ENCODE measurements at places on chromosomes 1 and 21. TPM values are rescaled to one million over a fixed set of nuclear protein-coding genes. Genes with fewer than 3 reads are reported as not detected.

- no peak for DNase-seq
Measured at GRCh38 chr1:73711089-73711488, 486.9 kb downstream of the LRRIQ3 start.

GRCh38 chr1:82786883-82787282, 986.1 kb downstream of the ADGRL2 start:
- DNase-seq: no peak

DNA sequence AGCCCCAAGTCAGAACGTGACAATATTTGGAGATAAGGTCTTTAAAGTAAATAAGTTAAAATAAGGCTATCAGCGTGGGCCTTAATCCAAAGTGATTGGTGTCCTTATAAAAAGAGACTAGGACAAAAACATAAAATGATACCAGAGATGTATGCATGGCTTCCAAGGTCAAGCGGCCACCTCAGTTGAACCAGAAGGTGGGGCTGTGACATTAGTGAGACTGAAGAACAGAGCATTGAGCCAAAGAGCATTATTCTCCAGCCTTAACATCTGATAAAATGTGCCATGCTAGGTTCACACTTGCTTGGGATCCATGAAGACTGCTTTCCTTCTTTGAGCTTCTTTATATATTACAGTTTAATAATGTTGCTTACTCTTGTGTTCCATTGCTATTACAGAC, 554.6 kb downstream of the PLA2G4A start:
- DNase-seq: no peak

DNA sequence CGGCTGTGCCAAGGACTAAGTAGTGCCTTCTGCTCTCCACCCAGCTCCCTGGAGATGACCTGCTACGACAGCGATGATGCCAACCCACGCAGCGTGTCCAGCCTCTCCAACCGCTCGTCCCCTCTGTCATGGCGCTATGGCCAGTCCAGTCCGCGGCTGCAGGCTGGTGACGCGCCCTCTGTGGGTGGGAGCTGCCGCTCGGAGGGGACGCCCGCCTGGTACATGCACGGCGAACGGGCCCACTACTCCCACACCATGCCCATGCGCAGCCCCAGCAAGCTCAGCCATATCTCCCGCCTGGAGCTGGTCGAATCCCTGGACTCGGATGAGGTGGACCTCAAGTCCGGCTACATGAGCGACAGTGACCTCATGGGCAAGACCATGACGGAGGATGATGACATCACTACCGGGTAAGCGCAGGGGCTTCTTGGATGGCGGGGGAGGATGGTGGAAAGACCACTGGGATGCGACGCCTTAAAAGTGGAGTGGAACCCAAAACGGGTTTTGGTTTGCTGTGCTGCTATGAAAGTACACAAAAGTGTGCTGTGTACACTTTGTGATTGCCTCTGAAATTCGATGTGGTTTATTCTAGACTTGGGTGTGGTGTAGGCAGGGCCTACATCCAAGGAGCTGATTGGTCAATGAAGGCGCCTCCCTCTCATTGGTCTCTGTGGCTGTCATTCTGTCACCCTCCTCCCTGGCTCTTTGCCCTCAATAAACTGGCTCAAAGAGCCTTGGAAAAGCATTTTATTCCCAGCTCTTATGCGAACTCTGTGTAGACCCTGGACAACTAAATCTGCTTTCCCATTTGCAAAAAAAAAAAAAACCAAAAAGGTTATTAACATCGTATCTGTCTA, 110.4 kb upstream of the IPO9 start:
- no peak for DNase-seq

DNA sequence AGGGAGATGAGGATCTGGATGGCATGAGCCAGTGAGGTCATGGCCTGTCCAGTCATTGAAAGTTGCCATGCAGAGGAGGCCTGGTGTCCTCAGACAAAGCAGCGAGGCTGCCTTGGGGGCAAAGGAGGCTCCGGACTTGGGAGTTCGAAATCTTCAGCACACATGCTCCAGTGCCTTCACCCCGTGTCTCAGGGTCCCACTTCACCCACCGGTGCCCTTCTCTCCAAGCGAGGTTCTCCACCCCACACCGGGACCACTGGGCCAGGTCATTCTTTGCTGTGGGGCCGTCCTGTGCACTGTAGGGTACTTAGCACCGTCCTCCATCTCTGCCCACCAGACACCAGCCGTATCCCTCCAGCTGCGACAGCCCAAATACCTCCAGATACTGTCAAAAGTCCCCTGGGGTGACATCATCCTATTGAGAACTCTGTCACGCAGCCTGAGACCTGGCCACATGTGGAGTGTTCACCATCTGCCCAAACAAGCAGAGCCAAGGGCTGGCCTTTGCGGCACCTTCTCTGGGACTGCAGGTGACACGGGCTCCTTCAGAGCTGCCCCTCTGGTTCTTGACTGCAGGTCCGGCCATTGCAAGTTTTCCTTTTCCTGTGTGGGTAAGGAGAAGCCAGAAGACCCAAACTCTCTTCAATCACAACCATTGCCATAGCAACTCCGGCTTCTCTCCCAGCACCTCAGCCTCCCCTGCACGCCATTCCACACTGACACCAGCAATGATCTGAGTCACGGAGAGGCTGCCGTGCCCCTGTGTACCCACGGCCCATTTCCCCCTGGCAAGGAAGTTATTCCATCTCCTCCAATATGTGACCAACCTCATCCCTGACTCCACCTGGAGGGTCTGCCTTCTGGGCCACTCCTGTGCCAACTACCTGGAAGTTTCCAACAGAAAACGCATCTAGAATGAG, 20.4 kb upstream of the PDE9A start:
- no peak for DNase-seq

GRCh38 chr1:237910834-237911233, 20.1 kb upstream of the ZP4 start:
- DNase-seq: no peak

DNA sequence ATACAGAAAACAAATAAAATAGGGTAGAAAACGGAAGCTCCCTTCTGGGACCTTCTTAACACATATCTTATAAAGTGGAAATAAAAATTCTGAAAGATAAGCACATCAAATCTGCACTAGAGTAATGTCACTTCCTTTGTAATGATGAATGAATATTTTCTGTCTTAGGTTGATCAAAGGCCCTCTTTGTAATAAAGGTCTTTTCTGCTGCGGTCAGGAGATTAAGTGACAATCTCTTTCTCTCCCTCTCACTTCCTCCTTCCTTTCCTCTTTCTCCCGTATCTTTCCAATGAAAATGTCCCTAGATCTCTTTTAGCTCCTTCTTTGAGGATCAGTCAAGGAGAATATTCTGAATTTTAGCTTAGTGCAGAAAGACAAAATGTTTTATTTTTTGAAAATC, 33.8 kb downstream of the TMCO1 start:
- no peak for DNase-seq

GRCh38 chr1:175540896-175541645, 202.3 kb downstream of the TNR start:
- no peak for DNase-seq

PDZK1 gene
- total RNA-seq: 0.50 TPM

- peak; percentile 33 for DNase-seq
Measured at GRCh38 chr1:212512816-212513559, 80.3 kb downstream of the NENF start.

DNA sequence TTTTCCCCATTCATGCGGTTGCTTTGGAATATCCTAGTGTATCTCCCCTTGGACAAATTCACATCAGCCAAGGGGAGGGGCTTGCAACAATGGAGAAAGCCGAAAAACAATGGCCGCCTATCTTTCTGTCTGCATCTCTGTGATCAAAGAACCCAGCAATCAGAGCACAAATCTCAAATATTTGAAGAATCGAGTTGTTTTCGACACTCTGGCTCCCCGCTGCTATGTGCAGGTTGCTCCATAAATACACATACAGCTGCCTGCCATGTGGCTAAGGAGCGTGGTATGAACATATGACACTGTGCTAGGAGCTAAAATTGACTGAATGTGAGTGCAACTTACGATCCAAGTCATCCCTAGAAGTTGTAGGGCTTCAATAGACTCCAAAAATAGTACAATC, 8.5 kb downstream of the CFHR4 start:
- DNase-seq: no peak

GRCh38 chr1:33443705-33444180, 12.8 kb upstream of the PHC2 start:
- no peak for DNase-seq

- DNase-seq: peak; percentile 5
Measured at GRCh38 chr1:240555524-240555923, 56.4 kb downstream of the GREM2 start.

ARID1A gene
- total RNA-seq: 45.0 TPM

OR2L2 gene
- total RNA-seq: not detected

DNA sequence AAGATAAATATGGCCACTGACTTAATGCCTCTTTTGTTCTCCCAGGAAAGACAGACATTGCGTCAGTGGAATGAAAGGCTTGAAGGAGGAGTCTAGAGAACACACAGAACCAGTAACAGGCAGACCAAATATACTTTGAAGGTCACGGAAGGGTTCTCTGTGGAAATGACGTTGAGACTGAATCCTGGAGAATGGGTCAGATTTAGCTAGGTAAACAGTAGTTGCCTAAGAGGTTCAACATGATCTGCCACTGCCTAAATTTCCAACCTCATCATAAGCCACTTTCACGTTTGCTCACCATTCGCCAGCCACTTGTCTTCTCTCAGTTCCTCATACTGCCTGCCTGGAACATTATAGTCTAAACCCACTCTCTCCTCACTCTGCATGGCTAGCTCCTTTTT, 20.5 kb downstream of the PLA2G4A start:
- no peak for DNase-seq

DNA sequence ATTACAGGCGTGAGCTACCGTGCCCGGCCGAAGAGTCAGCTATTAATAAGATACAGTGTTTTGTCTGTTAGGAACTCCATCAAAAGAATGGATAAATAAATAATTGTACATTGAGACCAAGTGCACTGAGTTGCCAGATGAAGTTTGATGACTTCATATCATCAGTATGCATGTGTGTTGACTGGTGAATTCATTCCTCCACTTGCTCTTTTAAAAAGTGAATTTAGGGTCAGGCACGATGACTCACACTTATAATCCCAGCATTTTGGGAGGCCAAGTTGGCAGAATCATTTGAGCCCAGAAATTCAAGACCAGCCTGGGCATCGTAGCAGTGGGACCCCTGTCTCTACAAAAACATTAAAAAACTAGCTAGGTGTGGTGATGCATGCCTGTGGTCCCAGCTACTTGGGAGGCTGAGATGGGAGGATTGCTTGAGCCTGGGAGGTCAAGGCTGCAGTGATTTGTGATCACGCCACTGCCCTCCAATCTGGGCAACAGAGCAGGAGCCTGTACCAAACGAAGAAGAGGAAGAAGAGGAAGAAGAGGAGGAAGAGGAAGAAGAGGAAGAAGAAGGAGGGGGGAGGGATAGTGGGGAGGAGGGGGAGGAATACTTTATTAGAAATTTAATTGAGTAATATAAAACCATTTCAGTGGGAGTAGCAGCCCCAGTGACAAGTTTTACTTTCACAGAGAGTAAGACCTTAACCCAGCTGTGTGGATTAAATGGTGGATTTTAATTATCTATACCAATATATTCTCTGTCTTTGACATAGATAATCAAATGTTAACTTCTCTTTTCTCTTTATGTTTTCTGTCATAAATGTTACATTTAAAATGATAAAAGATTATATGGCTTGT, 74.9 kb downstream of the CCDC18 start:
- peak; percentile 81 for DNase-seq
